ENCODE measurements at places on chromosomes 11 and 22.

DNA sequence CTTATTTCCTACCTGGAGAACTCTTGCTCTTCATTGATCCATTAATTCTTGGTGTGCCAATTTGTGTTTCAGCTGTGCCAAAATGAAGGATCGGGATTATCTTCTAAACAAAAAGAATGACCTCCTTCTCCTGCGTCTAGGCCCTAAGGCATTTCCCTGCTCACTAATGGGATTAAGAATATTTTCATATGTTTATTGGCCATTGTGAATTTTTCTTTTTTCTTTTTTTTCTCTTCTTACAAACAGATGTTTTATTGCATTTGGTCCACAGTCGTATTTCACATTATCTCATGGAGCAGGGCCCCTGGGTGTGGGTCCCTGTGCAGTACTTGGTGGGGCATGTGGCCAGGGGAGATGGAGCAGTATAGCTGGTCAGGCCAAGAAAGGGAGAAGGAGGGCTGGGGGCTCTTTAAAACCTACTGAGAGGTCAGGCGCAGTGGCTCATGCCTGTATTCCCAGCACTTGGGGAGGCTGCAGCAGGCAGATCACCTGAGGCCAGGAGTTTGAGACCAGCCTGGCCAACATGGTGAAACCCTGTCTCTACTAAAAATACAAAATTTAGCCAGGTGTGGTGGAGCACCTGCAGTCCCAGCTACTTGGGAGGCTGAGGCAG lies 35.3 kb upstream of the HORMAD2 start:
- no peak for DNase-seq

GRCh38 chr11:15418921-15419320 lies 304.2 kb downstream of the INSC start:
- DNase-seq, result no peak

DNA sequence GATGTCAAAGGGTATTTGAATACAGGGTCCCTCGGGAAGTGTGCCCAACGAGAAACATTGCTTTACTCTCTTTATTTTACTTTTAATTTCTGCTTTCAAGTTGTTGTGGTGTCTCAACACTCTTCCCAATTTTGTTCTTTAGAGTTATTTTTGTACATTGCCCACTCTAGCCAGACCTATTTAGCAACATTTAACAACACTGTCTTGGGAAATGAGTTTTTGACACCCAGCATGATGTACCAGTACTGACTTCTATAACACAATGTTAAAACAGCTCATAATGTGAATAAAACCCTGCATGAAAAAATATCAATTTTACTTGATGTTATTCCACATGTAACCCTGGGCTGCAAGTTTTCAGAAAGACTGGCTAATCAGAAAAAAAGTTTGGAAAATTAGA lies 350.2 kb upstream of the PITPNB start:
- DNase-seq, result no peak

DNA sequence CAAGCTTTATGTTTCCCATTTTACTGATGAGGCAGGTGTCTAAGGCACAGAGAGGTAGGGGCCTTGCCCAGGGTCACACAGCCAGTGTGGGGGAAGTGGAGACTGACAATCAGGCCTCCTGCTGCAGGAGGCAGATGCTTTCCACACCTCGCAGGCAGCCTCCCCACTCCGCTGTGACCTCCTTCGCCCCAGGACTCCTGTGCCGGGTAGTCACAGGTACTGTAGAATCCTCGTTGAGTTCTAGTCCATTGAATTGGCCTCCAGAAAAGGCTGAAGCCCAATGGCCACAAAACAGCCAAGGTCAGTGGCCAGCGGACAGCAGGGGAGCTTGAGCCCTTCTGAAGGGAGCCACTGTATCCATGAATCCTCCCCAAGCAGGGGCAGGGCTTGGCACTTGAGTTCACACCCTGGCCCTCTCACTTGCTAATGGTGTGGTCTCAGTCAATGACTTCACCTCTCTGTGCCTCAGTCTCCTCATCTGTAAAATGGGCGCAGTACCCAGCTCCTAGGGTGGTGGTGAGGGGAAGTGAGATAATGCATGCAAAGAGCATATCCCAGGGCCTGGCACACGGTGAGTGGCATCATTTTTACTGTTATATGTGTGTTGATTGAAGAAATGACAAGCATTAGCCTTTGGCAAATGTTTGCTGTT lies 1.1 kb upstream of the FXYD2 start:
- DNase-seq, result no peak

DNA sequence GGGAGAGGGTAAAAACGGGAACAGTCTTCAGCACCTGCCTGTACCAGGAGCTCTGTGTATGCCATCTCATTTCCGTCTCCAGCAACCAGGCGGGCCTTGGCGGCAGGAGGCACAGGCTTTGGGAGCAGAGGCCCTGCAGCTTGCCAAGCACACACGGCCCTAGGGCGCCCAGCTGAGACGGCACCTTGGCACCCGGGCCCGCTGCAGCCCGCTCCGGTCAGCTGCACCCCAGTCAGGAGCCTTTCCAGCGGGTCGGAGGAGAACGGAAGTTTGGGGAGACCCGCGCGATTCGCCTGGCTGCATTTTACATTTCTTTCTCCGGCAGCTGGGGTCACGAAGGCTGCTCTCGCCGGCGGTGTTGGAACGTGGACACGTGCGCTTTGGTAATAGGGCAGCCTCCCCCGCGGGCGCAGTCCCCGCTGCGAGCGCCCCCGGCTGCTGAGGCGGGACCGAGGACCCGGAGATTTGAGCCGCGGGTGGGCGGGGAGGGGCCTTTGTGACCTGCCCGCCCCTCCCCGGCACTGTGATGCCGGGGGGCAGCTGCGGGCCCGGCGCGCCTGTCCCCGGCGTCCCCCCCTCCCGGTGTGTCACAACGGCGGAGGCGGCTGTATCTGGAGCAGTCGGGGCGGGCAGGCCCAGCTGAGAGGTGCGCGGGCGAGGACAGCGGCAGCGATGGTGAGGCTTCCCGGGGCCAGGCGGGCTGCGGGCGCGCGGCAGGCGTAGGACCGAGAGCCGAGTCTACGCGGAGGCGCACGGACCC lies at the start of gene TUBA8:
TSS of gene TUBA8 (plus strand) at position 616 of the 760 bp plus-strand sequence. CDS start at position 673, 57 bp downstream.
- DNase-seq, result peak; percentile 21

DNA sequence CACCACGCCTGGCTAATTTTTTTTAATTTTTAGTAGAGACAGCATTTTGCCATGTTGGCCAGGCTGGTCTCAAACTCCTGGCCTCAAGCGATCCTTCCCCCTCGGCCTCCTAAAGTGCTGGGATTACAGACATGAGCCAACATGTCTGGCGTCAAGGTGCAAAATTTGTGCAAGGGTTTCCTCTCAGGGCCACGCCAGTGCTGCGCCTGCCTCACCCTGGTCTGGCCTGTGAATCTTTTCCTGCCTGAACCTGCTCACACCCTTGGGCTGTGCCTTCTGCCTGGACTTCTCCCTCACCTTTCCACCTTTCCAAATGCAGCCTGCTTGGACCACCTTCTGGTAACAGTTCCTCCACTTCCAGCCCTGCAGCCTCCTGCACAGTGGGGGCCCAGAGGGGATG lies 43.4 kb downstream of the MCM5 start:
- DNase-seq, result no peak

DNA sequence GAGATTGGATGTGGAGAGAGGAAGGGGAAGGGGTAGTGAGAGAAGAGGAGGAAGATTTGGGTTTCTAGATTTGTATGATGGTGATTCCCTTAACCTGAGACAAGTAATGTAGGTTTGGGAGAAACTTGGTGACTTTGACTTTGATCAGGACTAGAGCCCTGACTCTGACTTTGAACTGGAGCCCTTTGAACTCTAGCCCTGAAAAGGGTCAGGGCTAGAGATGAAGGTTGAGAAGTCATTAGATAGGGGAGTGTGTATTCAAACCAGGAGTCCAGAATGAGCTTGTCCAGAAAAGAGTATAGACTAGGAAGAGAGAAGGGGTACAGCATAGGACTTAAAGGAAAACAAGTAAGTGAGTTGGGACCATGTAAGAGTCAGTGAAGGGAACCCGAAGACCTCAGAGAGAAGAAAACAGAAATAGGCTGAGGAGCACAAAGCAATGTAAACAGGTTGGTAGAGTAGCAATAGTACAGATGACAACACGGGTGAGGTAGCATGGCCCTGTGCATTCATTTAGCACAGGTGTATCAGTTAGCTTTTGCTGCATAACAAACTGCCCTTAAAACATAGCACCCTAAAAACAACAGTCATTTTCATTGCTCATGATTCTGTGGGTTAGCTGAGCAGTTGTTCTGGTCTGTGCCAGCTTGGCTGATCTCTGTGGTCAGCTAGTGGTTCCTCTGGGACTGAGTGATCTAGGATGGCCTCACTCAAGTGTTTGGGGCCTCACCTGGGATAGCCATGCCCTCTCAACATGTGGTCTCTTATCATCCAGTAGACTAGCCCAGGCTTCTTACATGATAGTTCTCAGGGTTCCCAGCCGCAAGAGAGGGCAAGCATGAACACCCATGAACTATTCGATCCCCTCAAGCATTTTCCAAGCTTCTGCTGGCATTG lies 43.1 kb downstream of the C22orf31 start:
- DNase-seq, result no peak

- DNase-seq, result no peak
These were observed 16.9 kb downstream of the ELFN2 start for GRCh38 chr22:37410174-37411055.

GRCh38 chr11:64560139-64560771 lies 30.8 kb upstream of the SLC22A12 start:
- DNase-seq, result no peak

- no peak for DNase-seq
These were observed 84.8 kb downstream of the SLC1A2 start for GRCh38 chr11:35334385-35335090.

DNA sequence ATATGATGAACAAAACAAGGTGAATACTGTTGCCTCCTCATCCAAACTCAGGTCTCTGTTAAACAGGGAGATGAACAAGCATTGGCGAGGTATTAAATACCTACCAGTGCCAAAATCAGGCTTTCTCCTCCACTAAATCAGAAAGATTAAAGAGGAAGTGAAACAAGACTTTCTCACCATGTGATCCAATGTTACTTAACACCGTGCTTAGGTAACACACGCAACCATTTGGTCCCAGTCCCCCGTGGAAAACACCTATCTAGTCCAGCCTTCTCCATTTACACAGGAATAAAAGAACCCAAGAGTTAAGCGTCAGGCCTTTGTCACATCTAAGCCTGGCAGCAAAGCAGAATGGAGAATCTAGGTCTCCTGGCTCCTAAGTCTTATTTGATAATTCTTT lies 34.5 kb downstream of the TENM4 start:
- DNase-seq, result no peak

- no peak for DNase-seq
These were observed 27.7 kb downstream of the EMID1 start for GRCh38 chr22:29233277-29233877.

- DNase-seq, result no peak
These were observed 13.8 kb downstream of the ADA2 start for GRCh38 chr22:17205432-17205831.

GRCh38 chr22:48347311-48347710 lies 1480.4 kb downstream of the BRD1 start:
- DNase-seq, result no peak

DNA sequence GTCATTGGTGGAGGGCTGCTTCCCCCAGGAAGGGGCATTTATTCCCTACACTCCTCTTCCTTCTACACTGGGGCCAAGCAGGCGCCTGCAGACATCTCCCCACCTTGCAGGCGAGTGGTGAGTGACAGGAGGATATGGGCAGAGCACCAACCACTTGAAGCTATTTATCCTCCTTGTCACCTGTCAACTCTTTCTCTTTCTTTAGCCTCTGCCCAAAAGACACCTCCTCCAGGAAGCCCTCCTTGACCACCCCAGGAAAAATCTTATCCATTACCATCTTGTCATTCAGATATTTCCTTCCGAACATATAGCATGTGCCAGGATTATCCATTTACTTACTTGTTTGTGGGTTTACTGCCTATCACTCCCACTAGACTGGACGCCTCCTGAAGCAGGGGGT lies 362.4 kb downstream of the MN1 start:
- no peak for DNase-seq

DNA sequence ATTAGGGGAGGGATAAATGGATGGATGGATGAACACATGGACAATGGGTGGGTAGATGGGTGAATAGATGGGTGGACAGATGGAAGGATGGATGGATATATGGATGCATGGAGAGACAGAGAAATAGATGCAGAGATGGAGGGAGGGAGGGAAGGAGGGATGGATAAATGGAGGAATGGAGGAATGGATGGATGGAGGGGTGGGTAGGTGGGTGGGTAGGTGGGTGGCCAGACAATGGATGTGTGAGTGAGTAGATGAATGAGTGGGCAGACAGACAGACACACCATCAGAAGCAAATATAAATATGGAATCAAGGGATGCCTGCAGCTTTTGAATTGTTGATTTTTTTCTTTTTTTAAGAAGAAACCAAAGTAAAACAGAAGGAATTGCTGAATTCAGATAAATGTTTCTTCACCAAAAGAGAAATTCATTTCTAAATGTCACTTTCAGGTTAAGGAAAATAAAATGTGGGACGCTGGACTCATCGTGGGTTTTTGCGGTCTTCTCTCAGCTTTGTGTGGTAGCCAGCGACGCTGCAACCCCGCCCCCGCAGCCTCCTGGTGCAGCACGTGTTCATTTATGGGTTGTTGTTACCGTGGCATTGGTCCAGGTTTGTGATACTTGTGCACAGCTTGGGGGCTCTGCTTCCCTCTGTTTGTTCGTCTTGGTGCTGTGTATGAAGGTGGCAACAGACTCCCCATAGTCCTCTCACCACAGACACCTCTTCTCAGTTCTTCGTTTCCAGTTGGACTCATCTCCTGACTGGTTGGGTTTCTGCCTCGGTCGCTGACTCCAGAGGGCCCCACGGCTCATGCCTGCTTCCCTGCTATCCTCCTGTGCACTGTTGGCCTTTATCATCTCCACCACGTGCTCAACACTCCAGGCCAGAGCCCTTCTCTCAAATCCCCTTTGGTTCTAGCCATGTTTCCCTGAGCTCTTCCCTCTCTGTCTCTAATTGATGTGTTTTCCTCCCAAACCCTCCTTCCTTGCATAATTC lies 76.4 kb downstream of the CDKN1C start:
- DNase-seq, result no peak

- DNase-seq, result no peak
These were observed 104.1 kb downstream of the PKNOX2 start for GRCh38 chr11:125268611-125269010.

DNA sequence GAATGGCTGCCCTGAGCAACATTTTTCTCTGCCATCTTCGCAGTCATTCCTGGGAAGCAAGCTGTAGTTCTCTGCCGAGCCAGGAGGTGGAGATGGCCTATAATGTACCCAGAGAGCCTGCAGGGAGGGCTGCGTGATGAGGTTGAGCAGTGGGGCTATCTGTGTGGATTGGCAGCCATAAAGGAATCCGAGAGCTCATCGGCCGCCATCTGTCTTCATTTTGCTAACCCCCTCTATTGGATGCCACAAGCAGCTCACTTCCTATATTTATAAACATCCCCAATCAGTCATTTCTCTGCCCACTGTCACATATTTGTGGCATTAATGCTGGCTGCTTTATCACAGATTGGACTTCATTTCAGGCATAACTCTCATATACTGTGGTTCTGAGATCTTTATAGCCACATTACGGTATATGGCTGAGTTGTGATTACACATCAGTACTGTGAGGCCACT lies 209.5 kb downstream of the NTM start:
- DNase-seq, result peak; percentile 37

Data from foreskin melanocyte (primary cell).